Spleen (tissue), 13 donors: ENCODE measurements at places on chromosomes 2 and 18.

DNA sequence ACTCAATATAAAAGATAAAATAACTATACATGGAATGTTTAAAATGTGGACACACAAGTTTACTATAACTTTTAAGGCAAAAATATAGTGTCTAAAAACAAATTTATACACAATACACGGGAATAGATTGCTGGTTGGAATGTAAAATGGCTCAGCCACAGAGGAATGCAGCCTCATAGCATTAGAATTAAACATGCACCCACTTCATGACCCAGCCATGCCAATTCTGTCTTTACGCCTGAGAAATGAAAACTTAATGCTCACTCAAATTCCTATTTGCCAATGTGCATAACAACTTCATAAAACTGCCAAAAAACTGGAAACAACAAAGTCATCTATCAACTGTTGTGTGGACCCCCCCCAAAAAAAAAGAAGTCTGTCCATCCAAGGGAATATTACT is 1006.6 kb upstream of the POU3F3 start:
- no peak for DNase-seq

DNA sequence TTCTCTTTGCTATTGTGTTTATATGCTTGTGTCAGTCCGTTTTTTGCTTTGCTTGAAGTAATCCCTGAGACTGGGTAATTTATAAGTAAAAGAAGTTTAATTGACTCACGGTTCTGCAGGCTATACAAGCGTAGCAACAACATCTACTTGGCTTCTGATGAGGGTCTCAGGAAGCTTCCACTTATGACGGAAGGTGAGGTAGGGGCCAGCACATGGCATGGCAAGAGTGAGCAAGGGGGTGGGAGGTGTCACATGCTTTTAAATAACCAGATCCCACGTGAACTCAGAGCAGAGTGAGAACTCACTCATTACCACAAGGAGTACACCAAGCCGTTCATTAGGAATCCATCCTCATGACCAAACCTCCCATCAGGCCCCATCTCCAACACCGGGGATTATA is 540.3 kb downstream of the TDRD15 start:
- no peak for DNase-seq

DNA sequence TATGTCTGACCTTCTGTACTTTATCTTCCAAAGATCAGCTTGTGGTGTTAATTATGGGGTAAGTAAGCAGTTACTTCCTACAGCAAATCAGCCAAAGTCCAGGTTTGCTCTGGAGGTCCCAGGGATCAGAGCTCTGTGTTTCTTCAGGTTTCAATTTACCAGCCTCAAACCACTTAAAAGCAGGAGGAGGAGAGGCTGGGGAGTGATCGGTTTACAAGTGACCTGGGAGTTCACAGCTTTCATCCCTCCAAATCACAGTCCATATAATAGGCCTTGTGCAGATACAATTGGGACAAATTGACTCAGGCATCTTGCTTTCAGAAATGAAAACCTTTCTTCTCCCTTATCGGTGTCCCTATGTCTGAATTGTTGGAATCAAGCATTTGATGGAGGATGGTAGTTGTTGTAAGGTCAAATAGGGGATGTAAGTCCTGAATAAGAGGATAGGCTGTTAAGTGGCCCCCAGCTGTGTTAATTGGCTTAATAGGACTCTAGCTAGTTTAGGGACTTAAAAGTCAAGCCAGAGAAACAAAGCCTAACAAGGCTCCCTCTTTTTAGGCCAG is 188.0 kb upstream of the NT5C1B start:
- DNase-seq, result no peak

DNA sequence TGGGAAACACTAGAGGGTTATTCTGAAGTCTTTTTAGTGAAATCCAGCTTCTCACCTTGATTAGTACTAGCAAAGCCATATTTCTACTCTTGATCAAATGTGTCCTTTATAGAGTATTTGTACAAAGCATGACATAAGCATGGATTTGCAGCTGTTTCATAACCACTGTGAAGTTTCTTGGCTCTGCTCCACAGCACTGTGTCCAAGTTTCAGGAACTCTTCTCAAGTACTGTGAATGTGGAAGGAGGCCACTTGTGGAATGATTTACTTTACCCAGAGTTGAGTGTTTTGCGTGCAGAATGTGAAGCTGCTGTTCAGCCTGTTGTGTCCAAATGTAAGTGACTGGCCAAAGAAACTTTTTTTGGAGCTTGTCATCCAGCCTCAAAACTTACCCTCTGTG is 16.2 kb upstream of the MAPRE2 start:
- DNase-seq, result no peak

GRCh38 chr2:188388831-188389230 is 97.2 kb downstream of the GULP1 start:
- DNase-seq, result no peak

DNA sequence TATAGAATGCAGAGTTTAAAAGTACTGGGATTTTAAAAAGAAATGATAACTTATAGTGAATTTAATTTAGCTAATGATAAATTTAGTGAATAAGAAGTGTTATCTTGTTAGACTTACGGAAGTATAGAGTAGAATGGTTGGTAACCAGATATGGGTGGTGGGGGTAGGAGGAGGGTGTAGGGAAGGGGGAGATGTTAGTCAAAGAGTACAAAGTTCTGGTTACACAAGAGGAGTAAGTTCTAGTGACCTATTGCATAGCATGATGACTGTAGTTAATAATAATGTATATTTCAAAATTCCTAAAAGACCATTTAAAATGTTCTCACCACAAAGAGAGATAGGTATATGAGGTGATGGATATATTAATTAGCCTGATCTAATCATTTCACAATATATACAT is 184.8 kb upstream of the STON1 start:
- no peak for DNase-seq

GRCh38 chr18:6661692-6662415 is 67.7 kb upstream of the ARHGAP28 start:
- DNase-seq, result no peak

- no peak for DNase-seq
These were observed 43.6 kb downstream of the MAP3K20 start for GRCh38 chr2:173119069-173119807.

DNA sequence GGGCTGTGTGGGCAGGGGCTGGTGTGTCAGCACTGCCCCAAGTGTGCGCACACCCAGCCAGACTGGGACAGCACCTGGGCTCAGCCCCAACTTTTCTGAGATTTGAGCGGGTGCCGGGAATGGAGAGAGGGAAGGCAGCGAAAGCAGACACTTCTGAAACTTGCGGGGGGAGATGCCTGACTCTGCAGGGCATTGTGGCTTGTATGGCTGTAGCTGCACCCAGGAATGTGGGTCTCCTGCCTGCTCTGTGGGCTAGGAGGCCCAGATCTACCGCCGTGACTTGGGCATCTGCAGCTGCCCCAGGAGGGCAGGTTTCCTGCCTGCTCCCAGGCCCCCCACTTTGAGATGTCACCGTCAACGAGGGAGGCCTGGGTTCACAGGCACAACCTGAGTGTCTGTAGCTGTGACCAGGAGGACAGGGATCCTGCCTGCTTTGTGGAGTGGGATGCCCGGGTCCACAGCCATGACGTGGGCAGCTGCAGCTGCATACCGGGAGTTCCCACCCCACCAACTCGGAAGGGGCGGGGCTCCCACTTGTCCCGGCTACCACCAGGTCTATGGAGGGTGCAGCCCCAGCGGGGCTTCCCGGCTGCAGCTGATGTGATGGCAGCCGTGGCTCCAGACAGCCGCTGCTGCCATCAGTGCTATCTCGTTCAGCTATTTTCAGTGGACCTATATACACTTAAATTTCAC is 95.3 kb downstream of the DOK6 start:
- DNase-seq, result peak; percentile 70

DNA sequence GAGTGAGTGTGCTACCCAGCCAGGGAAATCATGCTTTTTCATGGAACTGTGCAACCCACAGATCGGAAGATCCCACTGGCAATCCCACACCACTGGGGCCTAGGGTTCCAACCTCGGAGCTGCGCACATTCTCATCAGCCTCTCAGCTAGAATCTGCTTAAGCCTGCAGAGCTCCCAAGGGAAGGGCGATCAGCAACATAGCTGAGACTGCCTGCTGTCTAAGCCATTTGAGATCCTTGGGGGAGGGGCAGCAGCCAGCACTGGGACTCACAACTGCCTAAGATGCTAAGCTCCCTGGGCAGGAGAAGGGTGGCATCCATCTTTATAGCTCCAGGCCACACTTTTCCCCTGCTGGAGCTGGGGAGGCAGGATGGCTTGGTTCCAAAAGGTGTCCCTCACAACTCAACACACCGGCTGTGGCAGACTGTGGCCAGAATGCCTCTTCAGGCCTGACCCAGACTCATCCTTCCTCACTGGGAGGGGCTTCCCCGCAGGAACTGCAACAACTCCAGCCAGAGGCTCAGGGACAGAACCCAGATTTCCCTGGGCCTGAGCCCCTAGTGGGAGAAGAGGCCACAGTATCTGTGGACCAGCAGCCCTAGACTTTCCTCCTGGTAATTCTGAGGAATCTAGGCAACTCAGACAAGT is 1133.3 kb upstream of the PIK3C3 start:
- DNase-seq, result no peak

GRCh38 chr2:122804494-122804893 is 1049.0 kb downstream of the TSN start:
- DNase-seq, result no peak

- no peak for DNase-seq
These were observed 918.1 kb upstream of the LRATD1 start for GRCh38 chr2:13714466-13714865.

DNA sequence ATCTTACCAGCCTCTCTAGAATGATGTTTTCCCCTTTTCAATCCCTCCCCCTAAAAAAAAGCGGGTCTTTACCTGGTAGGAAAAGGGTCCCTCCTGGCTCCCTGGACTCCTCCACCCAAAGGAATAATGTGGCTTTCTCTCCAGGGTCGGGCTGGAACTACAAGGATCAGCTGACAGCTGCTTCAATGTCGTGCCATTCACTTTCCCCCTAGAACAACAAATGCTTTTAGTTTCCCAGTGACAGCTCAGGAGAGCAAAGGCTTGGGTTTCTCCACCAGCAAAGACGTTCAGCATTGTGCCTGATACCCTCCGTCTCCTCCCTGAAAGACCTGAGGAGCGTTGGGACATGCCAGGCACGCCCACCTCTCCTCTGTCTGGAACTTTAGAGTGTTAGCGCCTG is 173.8 kb upstream of the SIX3 start:
- no peak for DNase-seq

- DNase-seq, result no peak
These were observed 228.3 kb downstream of the TPGS2 start for GRCh38 chr18:36600548-36600947.

DNA sequence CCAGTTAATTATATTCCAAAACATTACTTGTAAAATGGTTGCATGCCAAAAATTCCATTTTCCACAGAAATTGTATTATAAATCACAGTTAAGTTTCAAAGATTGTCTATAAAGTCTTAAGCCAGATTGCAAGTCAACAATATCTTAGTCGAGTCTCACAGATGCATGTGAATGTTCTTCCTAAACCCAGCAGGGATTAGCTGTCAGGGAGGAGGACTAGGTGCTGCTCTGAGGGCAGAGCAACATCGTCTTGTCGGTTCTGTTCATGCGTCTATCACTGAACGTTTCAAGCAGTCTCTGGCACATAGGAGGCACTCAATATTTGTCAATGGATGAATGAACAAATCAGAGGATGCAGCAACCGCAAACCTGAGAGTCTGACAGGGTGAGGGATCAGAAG is 27.0 kb downstream of the EPB41L3 start:
- no peak for DNase-seq

- DNase-seq, result no peak
These were observed 463.7 kb upstream of the RGPD4 start for GRCh38 chr2:107362993-107363392.

GRCh38 chr2:54666131-54666633 is 57.3 kb upstream of the EML6 start:
- DNase-seq, result no peak

GRCh38 chr2:179842498-179843153 is 18.8 kb downstream of the ZNF385B start:
- no peak for DNase-seq

GRCh38 chr2:138475277-138475776 is 26.2 kb upstream of the SPOPL start:
- no peak for DNase-seq

DNA sequence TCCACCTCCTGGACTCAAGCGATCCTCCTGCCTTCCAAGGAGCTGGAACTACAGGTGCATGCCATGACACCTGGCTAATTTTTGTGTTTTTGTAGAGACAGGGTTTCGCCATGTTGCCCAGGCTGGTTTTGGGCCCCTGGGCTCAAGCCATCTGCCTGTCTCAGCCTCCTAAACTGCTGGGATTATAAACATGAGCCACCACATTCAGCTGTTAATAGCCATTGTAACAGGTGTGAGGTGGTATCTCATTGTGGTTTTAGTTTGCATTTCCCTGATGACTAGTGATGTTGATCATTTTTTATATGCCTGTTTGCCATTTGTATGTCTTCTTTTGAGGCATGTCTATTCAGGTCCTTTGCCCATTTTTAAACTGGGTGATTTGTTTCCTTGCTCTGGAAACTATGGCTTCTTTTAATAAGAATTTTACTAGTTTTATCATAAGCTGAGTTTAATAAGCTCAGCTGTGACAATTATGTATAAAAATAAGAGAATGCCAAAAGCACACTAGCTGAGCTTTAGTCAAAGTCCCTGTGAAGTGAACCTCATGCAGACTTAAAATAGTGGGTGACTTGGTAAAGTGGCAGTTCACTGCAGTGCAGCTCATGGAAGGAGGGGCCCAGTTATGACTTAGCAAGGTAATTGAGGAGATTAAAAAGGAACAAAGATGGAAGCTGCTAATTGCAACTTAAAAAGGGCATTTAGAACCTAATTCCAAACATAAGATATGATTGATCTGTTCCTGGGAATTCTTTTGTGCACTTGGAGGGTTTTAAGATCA is 465.1 kb downstream of the TGIF1 start:
- DNase-seq, result no peak

- DNase-seq, result no peak
These were observed 11.0 kb upstream of the KYNU start for GRCh38 chr2:142866426-142866825.

GRCh38 chr2:238255151-238255551 is 15.3 kb upstream of the HES6 start:
- peak; percentile 51 for DNase-seq

- no peak for DNase-seq
These were observed 64.3 kb downstream of the BABAM2 start for GRCh38 chr2:27954771-27955383.

DNA sequence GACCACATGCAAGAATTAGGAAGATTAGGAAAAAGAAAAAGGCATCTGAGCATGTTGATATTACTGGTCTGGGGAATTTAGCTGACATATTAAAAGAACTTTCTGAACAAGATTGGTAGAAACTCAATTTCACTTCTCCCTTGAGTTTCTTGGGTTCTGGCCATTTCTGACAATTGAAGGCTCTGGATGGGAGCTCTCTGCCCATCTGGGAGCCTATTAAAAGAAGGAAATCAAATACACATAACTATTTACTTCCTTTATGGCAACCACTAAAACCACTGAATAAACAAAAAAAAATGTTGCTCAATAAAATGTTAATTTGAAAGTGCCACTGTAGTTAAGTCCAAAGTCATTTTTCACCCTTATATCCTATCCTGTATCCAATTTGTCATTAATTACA is 216.8 kb upstream of the HNMT start:
- DNase-seq, result no peak
